ENCODE measurements at places on chromosomes 11 and 22. TPM values are rescaled to one million over a fixed set of nuclear protein-coding genes. Genes with fewer than 3 reads are reported as not detected.

- DNase-seq, result no peak
Measured at GRCh38 chr11:43697679-43698078, 17.1 kb downstream of the HSD17B12 start.

DNA sequence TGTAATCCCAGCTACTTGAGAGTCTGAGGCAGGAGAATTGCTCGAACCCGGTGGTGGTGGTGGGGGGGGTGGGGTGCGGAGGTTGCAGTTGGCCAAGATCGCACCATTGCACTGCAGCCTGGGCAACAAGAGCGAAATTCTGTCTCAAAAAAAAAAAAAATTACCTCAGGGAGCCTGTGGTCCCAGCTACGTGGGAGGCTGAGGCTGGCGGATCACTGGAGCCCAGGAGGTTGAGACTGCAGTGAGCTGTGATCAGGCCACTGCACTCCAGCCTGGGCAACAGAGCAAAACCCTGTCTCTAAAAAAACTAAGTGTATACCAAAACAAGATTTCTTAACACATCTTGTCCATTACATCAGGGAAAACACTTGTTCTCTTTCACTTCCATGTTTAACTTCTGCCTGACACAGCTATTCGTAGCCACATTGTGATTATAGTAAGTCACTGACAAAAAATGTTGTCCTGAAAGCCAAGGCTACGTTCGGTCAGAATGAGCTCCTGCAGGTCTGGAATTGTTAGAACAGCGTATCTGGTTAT is 1.4 kb downstream of the TMEM80 start:
- DNase-seq, result no peak

- DNase-seq, result no peak
Measured at GRCh38 chr11:125235071-125235471, 70.5 kb downstream of the PKNOX2 start.

- no peak for DNase-seq
Measured at GRCh38 chr22:37068859-37069258, 17.3 kb downstream of the KCTD17 start.

- peak; percentile 95 for DNase-seq
Measured at GRCh38 chr22:41403532-41404318, 22.0 kb downstream of the TEF start.

DNA sequence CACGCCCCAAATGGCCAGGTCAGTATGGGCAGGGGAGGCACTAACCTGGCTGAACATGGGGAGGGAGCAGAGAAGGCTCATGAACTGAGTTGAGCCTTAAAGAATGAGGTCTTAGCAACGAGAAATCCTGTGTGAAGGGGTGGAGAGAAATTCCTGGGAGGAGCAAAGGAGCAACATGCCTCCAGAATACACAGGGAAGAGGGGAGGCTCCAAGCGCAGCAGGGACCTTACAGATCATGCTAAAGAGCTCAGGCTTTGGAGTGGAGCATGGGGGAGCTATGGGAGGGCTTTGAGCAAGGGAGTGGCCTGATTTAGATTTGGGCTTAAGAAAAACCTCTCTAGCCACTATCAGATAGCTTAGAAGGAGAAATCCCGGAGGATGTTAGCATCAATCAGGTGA is 88.1 kb downstream of the MN1 start:
- no peak for DNase-seq

GRCh38 chr11:43989162-43989981 is 46.9 kb downstream of the C11orf96 start:
- DNase-seq, result no peak

- DNase-seq, result peak; percentile 58
Measured at GRCh38 chr11:66614073-66614472, 2.4 kb upstream of the RBM14 start.

GRCh38 chr11:74195828-74196227 is 24.7 kb downstream of the PPME1 start:
- DNase-seq, result no peak

DNA sequence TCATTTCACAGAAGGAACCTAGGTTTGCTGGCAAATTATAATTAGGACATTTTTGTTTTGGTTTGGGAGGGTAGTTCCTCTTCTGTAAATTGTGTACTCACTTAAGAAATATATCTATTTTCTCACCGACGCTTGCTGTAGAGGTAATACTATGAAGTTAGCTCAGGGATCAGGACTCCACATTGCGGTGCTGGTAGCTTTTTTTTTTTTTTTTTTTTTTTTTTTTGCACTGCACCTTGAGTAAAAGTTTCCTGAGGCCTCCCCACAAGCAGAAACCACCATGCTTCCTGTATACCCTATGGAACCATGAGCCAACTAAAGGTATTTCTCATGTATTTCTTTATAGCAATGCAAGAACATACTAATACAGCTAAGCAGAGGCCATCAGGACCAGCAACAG is 14.7 kb downstream of the UBTFL1 start:
- no peak for DNase-seq

DNA sequence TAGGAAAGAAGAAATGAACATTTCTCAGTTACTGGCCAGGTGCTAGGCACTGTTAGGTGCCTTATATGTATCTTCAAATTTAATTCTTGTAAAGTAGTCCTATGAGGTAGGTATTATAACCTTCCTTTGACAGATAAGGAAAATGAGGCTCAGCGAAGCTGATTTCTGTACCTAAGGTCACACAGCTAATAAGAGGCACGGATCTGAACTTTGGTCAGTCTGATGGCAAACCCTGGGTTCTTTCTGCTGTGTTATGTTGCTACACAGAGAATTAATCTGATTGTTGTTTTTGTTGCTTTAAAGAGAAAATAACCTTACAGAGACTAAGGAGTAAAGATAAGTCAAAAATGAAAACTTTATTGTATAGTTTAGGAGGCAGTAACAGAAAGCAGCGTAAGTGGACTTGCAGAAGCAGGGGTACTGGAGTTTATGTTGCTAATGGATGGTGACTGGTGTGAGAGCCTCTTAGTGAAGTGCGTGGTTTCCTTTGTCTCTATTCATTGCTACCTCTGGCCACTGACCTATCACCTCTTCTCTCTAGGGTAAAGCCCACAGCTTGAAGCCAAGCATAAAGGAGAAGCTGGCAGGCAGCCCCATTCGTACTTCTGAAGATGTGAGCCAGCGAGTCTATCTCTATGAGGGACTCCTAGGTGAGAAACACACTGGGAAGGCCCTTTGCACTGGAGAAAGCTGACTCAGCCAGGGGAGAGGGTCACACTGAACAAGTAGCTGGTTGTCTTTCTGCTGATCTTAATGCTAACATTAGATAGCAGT is 38.3 kb downstream of the MADD start:
- peak; percentile 43 for DNase-seq

DNA sequence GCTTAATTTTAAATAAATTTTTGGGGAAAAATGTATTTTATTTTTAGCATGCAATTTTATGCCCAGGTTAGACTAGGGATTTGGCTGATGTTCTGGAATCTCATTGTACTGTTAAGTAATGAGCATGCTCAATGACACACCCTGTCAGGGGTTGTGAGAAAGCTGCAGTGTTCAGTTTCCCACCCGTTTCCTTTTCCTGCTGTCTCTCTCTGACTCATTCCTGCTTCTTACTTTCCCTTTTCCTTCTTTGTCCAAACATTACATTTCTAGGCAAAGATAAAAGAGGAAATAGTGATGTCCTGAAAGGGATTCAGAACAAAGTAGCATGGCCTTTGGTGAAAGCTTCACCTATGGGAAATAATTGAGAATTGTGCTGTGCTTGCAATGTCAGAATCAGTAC is 22.7 kb downstream of the OOSP3 start:
- DNase-seq, result no peak

GRCh38 chr11:1218788-1219445 is 3.9 kb upstream of the MUC5B start:
- no peak for DNase-seq

- no peak for DNase-seq
Measured at GRCh38 chr11:67439321-67440228, 2.1 kb upstream of the PTPRCAP start.

DNA sequence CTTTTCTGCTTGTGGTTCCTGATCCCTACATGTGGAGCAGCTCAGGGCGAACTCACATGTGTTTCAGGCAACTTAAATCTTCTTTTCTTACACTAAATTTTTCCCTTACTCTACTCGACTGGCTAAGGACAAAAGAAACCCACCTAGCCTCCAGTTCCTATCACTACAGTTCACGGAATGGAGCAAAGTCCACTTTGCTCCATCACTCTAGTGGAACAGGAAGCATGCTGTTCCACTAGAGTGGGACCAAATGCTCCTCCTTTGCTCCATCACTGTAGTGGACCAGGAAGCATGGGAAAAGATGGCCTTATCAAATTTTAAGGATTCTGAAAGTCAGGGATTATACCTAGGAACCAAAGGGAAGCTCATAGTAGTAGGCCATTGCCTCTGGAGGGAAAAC is 36.1 kb downstream of the PDE3B start:
- no peak for DNase-seq

Gene NAALAD2
- 0.25 TPM for total RNA-seq

Gene SSTR3
- total RNA-seq, result not detected

Gene PRSS23
- 10.2 TPM for total RNA-seq

Gene TMEM121B
- 0.10 TPM for total RNA-seq

Gene LRRC4C
- 0.23 TPM for total RNA-seq

Gene THY1
- total RNA-seq, result 0.96 TPM

Gene CLTCL1
- 4.5 TPM for total RNA-seq

Gene FDX1
- 23.6 TPM for total RNA-seq

All from left lobe of liver (tissue), 2 donors.